Stimulated activated CD4-positive, alpha-beta T cell treated with anti-CD3 and anti-CD28 coated beads, Interleukin-4, amount 100 ng/mL, for 24 hours (primary cell): ENCODE measurements at places on chromosomes 4 and X.

GRCh38 chrX:53316860-53317237, 35.5 kb upstream of the IQSEC2 start:
- no peak for DNase-seq

DNA sequence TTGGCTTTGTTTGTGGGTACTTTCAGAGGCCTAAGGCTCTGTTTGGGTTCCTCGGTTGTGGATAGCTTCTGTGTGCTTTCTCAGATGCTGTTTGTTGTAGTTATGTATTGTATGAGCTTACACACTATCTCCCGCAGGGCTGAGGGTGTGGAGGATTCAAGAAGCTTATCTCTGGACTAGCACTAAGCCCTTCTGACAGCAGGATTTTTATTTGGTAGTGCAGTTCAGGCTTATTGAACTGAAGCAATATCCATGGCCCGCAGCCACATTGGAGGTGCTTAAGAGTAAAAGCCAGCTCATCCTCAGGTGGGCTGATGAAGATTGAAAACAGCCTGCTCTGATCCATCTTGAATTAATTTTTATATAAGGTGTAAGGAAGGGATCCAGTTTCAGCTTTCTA, 128.2 kb downstream of the RASGEF1B start:
- DNase-seq: no peak

DNA sequence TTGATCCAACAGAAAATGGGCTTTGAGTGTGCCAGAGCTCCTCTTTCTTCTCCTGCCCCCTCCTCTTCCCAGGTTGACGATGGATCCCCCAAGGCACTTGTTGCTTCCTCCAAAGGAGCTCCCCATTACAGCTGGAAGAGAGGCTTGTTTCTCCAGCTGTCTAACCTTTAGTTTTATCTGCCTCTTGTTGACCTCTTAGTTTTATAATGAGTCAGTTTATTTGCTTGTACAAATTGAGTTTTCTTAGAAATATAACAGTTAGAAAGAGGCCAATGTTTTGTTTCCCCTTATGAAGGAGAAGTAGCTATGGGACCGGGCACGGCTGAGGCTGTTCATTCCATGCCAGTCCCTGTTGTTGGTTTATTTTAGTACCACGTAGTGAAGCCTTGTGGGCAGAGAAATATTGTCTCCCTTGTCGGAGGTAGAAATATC, 158.2 kb downstream of the SPRY1 start:
- DNase-seq: no peak

DNA sequence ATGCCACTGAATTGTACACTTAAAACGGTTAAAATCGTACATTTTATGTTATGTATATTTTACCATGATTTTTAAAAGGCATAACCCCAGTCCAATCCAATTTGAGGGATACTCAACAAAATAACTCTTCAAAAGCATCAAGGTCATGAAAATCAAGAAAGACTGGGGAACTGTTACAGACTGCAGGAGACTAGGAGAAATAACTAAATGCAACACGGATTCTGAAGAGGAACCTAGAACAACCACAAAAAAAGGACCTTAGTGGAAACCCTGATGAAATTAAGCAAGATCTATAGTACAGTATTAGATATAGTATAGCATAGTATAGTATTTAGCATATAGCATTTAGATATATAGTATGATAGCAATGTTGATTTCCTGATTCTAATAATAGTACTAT, 26.8 kb downstream of the SH3KBP1 start:
- DNase-seq: no peak

DNA sequence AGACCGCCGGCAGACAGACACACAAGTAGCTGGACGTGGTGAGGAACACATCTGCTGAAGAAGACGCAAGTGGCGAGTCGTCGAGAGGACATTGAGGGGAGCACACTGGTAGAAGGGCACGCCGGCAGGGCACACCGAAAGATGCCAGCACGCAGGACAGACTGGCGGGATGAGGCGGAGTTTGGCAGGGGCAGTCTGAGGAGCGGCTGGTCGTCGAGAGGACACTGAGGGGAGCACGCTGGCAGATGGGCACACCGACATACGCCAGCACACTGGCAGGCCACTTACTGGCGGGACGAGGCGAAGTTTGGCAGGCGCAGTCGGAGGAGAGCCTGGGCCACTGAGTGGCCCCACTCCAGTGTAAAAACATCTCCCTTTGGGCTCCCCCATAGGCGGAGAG, 42.1 kb downstream of the RASGEF1B start:
- DNase-seq: no peak

DNA sequence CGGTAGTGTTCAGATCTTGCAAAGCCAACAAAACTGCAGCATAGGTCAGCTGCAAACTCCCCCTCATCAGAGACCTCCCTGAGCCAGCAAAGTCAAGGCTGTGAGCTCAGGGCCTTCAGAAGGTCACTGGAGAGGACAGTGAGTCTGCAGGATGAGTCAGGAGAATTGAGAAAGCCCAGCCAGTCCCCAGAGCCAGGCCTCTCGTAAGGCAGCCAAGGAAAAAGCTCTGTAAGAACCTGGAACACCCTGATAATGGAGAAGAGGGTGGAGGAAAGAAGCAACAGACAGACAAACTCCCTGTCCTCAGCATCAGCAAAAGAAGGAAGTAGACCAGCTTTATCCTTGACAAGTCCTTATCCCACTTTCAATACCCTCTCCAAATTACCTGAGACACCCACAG, 33.0 kb downstream of the GRIA3 start:
- DNase-seq: no peak

- no peak for DNase-seq
Measured at GRCh38 chr4:73770917-73771316, 30.5 kb downstream of the CXCL8 start.

DNA sequence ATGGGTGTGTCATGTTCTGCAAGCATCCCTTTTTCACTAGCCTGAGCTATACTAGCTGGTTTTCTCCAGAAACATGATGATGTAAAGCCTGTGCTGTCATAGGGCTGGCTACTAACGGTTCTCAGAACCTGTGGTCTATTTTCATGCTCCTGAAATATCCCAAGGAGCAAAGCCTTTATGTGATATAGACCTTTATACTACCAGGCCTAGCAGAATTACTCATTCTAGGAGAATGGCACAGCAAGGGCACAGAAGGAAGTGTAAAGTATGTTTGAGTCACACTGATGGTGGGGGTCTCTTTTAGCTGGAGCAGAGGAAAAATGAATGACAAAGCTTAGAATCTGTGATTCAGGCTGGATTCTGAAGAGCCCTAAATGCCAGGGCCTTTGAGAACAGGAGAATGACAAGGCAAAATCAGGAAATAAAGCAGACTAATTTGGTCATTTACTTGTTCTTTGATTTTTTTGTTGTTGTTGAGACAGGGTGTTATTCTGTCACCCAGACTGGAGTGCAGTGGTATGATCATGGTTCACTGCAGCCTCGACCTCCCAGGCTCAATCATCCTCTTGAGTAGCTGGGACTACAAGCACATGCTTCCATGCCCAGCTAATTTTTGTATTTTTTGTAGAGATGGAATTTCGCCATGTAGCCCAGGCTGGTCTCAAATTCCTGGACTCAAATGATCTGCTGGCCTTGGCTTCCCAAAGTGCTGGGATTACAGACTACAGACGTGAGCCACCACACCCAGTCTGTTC, 11.8 kb downstream of the TCEAL1 start:
- DNase-seq: no peak

DNA sequence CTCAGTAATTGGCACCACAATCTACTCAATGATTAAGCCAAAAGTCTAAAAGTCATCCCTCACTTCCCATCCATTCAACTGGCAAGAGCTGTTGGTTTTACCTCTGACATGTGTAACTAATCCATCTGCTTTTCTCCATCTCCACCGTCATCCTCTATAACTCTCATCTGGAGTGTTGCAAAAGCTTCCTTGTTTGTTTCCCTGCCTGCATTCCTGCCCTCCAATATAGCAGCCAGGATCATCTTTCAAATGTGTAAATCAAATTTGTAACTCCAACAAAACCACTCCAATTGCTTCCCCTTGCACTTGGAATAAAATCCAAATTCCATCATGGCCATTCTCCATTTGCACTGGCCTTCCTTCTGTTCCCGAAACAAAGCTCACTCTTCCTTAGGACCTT, 4.3 kb upstream of the PLAC8 start:
- no peak for DNase-seq

DNA sequence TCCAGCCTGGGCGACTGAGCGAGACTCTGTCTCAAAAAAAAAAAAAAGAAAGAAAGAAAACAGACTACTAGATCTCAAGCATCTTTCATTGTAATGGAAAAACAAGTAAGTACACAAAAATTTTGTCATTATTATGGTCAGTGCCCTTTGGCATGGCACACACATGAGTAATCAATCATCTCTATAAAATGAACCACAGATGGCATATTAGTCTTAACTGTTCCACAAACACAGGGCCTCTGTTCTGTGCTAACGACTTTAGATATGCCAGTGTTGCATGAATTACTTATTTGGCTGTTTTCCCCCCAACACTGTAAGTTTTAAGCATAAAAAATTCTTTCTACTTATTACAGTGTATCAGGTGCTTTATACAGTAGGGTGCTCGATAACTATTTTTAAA, 90.4 kb downstream of the COX7B2 start:
- DNase-seq: no peak

DNA sequence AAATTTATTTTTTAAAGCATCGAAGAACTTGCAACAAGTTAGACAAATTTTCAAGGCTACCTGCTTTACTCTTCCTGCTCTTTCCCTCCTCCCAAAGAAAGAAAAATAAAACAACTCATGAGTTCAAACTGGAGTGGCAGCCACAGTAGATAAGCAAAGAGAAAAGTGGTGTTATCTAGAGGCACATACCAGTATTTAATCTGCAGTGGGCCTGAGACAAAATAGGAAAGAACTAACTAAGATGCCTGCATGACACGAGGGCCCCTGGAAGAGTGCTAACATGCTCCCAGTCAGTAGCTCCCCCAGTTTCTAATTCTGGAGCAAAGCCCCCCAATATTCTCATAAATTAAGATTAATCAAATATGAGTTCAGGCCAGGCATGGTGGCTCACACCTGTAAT, 7.9 kb downstream of the ARL9 start:
- no peak for DNase-seq

GRCh38 chr4:51918251-51918650, 75.3 kb downstream of the DCUN1D4 start:
- no peak for DNase-seq

GRCh38 chrX:3445806-3446490, 99.5 kb upstream of the MXRA5 start:
- DNase-seq: no peak

GRCh38 chr4:186829740-186830449, 106.2 kb upstream of the FAT1 start:
- no peak for DNase-seq

DNA sequence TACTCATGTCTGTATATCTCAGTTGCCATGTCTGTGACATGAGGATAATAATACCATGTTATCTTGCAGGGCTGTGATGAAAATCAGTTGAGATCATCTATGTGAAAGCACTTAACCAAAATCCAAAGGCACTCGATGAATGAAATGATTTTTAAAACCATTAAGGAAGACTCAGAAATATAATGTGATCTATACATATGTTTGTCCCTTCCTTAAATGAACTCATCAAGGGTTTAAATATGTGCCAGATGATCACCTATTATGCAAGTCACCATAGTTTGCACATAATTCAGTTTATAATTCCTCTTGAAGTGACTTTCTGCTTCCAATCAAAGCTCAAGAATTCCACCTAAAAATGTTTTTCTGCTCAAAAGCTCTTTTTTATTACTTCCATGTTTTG, at the start of gene FOXR2:
Gene FOXR2, plus strand, starts transcription at position 301 of the 400 bp plus-strand sequence. CDS start 312 bp downstream, outside the sequence.
- DNase-seq: no peak

DNA sequence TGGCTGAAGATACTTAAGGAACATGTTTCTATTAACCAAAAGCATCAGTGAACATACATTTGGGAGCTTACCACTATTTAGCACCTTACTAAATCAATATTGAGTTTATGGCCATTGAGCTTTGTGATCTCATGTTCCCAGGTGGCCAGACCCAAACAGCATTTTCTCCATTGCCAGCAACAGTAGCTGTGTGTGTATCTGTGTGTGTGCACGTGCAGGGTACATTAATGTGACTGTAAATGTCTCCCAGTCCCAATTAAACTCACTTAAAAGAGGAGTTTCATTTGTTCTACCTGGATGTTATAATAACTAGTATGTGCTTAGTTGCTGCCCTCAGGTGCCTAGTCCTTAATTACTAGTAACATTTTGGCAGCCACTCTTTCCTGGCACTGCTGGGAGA, 282.4 kb downstream of the NR3C2 start:
- no peak for DNase-seq

GRCh38 chr4:109879636-109880314, 31.9 kb downstream of the LRIT3 start:
- DNase-seq: no peak

- DNase-seq: no peak
Measured at GRCh38 chrX:31542566-31542965, 470.7 kb upstream of the FTHL17 start.

DNA sequence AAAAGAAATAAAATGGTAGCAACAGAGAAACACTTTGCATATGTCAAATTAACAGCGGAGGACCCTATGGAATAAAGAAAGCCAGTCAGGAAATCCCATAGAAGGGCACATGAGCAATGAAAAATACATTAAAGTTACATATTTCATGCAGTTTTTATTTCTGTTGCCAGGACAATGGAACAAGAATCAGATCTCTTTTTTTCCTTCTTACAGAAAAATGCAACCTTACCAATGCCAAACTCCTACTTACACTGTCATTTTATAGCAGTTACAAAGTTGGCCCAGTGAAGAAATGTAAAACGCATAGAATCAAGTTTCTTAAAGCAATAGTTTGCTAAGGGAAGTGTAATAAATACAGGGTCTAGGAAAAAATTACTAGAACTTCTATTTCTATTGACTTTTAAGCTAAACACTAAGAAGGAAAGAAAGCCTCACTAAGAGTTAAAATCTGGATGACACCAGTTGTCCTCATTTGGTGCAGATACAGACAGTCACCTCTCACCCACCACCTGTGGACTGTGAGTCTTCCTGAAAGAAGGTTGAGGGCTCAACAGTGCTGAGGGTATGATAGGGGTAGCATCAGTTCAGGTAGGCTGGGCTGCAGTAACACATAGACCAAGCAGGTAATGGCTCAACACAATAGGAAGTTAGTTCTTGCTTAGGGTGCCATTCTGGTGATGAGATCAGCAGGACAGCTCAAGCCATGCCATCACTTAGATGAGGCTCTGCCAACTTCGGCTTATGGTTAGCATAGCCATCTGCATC, 224.6 kb downstream of the ANAPC10 start:
- no peak for DNase-seq

DNA sequence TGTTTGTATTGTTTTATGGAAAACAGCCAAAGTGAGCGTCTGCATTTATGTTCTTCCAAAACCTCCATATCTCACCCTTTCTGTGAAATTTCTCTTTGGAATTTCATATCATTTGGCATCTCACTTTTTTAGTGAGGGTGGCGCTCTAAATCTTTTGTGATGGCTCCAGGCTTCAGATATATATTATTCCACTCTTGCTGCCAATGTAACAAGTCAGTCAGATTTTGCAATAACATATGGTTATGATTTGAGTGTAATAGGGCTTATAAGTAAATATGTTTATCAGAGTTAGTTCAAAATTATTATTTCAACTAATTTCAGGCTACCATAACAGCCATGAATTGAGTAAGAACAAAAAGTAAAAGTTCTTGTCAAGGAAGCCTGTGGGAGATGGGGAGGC, 314.7 kb downstream of the PDGFC start:
- DNase-seq: no peak
